ENCODE measurements at places on chromosomes 16 and 17.

DNA sequence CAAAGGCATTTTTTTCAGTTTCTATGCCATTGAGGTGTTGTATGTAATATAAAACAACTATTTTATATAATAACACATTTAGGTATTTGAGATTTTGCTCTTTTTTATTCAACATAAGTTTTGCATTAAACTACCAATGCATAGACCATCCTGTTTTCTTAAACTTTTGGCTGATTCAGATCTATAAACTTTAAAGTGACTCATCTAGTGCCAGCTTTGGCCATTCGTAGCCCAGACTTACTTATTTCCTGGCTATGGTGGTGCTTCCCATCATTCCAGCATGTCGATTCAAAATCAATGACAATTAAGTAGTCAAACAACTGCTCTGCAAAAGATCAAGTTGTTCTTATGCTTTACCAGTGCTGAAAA, 3.1 kb downstream of the ERI2 start:
- no peak for DNase-seq

- no peak for DNase-seq
Measured at GRCh38 chr17:60091908-60092331, 13.2 kb upstream of the HEATR6 start.

DNA sequence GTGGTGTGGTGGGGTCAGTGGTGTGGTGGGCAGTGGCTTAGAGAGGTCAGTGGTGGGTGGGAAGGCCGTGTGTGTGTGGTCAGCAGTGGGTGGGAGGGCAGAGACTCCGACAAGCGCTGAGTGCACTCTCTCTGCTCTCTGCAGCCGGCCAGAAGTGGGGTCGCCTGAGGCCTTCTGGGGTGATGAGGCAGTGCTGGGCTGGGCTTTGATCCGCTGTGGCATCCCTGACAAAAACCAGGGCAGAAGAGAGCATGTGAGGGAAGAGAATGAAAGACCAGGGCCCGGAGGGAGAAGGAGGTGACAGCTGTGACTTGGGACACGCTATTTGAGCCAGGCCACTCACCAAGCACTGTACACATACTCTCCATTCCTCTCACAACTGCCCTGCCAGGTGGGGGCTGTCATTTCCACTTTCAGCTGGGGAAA, 50.8 kb downstream of the NKD1 start:
- no peak for DNase-seq

GRCh38 chr17:41801374-41802271, 10.1 kb downstream of the P3H4 start:
- no peak for DNase-seq

DNA sequence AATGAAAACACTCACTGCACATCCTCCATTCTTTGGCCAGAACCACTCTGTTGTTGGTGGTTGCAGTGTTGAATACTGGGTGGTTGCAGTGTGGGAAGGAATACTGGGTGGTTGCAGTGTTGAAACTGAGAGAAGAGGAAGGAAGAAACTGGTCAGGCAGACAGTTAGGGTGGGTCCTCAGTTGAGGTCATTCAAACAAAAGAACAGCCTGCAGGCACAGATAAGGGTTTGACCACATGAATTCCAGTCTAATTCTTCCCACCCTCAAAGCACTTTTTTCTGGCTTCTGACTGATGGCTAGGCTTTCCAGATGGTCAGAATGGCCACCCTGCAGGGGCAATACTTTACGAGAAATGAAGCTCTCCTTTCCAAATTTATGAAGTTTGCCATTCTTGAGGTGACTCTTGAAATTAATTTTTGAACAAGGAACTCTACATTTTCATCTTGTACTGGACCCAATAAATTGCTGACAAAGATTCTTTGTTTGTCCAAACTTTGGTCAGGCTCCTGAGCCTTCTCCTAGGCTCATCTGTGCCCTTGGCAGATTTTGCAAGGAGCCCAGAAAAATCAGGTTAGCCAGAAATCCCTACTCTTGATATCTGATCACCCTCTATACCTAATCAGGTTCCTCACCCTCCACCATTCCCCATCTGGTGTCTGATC, 596.6 kb upstream of the CDH5 start:
- DNase-seq, result no peak

- no peak for DNase-seq
Measured at GRCh38 chr16:10740845-10741208, 2.8 kb upstream of the NUBP1 start.

GRCh38 chr16:30543067-30543466, 8.4 kb upstream of the ZNF747 start:
- DNase-seq, result no peak

DNA sequence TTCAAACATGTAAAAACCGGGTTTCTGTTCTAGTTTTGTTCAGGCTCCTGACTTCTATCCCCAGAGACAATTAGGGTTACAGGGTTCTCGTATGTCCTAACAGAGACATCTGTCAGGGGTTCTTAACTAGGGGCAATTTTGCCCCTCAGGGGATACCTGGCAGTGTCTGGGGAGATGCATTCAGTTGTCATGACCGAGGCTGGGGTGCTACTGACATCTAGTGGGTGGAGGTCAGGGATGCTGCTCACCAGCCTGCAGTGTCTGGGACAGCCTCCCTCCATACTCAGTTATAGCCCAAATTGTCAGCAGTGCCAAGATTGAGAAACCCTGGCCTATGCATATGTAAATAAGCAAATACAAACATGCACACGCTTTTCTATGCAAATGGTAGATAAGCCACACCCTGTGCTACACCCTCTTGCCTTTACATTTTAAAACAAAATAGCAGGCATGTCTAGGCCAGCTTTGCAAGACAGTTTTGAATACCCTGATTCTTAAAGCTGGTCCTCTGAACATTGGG, 37.4 kb downstream of the CLEC16A start:
- DNase-seq, result no peak

GRCh38 chr16:31537362-31538242, 9.9 kb downstream of the AHSP start:
- DNase-seq, result no peak

DNA sequence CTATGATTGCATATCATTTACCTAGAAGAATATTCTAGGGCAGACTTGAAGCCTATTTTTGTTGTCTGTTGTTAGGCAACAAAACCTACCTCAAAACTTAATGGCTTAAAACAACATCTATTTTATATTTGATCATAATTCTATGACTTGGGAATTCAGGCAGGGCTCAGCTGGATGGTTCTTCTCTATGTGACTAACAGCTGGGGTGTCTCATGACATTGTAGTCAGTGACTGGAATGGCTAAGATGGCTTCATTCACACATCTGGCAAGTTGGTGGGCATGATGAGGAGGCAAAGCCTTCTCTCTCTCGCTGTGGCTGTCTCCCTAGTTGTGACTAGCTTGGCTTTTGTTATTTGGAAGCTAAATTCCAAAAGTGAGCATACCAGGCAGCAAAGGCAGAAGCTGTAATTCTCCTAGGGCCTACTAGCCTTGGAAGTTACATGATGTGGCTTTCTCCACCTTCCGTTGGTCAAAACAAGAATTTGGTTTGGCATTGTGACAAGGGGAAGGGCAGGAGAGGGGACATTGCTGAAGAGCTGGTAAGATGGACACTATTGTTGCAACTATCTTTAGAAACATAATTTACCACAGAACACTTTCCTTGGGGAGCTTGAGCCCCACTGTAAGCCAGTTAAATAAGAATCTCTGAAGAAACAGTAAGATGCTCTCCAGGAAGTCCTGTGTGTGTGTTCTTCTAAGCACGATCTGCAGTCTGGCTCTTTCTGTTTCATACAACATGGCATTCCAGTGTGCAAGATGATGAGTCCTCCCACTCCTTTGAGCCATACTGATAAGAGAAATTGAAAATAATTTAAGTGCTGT, 39.4 kb downstream of the ZNRF1 start:
- no peak for DNase-seq

DNA sequence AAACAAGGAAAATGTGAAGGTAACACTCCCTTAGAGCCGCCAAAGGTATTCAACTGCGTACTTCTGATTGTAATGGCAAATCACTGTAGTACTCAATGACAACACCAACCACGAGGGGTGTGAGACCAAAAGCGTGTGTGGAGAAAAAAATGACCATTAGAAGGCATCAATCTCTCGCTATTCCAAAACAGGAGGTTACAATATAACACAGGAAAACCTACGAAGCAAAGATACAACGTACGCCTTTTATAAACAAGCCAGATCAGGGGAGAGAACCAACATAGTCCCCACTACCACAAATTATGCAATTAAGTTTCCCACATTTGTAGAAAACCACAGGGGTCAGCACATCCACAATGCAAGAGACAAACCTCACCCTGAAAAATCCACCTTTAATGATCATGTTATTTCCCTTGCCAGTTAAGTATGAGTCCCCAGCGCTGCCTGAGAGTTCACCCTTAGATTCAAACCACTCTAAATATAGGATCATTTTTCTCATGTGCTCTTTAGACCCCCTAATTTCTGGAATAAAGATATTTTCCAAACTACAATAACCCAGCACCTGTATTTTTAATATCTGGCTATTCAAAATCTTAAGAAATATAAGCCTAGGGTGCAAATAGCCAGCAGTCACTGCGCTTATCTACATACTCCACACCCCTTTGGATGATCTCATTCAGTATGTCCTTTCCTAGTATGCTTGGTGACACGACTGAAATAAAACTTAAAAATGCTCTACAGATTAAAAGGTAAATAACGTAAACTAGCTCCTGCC, 12.4 kb downstream of the TEX14 start:
- DNase-seq, result no peak

DNA sequence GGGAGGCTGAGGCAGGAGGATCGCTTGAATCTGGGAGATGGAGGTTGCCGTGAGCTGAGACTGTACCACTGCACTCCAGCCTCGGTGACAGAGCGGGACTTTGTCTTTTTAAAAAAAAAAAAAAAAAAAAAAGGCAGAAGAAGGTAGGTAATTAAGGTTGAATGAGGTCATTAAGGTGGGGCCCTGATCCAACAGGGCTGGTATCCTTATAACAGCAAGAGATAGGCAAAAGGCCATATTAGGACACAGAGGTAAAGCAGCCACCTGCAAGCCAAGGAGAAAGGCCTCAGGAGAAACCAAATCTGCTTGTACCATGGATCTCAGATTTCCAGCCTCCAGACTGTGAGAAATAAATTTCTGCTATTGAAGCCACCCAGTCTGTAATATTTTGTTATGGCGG, 60.3 kb downstream of the SPAG9 start:
- DNase-seq, result no peak

DNA sequence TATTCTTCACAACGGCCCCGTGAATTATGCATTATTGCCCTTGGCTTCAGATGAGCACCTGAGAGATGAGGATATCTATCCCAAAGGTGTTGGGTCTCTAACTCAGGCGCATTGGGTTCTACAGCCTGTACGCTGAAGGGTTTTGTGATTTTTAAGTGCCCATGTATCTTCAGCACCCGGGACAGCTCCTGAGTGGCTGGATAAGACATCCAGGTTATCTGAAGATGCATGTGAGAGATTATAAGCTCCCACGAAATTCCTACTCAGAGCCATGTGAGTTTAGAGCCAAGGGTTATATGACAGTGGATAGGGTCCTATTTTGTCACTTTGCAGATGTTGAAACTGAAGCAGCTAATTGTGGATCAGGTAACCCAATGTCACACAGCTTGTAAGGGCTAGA, 612.3 kb upstream of the EEF2KMT start:
- no peak for DNase-seq

- DNase-seq, result no peak
Measured at GRCh38 chr16:50400967-50401348, 32.2 kb upstream of the BRD7 start.

DNA sequence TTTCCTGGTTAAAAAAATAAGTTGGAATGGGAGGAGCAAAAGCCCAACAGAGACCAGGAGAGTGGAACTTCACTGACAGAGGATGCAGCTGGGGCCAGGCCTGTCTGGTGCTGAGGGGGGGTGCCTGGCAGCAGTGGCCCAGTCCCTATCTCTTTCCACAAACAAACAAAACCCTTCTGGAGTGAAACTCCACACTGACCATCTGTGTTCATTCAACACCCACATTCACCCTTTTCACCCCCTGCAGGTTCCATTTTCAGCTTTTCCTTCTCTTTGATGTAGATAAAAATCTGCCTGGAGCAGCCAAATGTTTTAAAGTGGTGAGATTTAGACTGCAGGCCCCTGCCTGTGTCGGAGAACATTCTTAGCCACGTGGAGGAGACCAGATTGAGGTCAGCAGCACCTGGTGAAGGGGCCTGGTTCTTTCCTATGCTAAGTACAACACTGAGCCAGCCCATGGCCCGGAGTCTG, 161.4 kb upstream of the CDH11 start:
- no peak for DNase-seq

- DNase-seq, result no peak
Measured at GRCh38 chr17:83065660-83066542, 13.5 kb upstream of the METRNL start.

DNA sequence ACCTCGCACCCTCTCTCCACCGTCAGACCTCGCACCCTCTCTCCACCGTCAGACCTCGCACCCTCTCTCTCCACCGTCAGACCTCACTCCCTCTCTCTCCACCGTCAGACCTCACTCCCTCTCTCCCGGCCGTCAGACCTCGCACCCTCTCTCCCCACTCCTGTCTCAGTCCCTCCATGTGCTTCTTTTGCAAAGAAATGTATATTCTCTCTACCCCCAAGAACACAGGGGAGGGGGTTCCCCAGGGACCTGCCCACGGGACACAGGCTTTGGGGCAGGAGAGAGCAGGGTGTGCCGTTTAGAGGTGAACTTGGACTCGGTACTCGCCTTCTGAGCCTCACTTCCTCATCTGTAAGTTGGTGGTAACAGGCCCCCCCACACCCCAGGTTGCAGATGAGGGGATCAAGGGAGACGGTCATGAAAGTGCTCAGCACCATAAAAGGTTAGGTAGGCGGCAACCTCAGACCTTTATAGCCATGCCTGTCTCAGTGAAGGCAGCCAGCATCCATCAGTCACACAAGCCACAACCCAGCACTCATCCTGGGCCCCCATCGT, 63.7 kb downstream of the RPH3AL start:
- DNase-seq, result no peak

DNA sequence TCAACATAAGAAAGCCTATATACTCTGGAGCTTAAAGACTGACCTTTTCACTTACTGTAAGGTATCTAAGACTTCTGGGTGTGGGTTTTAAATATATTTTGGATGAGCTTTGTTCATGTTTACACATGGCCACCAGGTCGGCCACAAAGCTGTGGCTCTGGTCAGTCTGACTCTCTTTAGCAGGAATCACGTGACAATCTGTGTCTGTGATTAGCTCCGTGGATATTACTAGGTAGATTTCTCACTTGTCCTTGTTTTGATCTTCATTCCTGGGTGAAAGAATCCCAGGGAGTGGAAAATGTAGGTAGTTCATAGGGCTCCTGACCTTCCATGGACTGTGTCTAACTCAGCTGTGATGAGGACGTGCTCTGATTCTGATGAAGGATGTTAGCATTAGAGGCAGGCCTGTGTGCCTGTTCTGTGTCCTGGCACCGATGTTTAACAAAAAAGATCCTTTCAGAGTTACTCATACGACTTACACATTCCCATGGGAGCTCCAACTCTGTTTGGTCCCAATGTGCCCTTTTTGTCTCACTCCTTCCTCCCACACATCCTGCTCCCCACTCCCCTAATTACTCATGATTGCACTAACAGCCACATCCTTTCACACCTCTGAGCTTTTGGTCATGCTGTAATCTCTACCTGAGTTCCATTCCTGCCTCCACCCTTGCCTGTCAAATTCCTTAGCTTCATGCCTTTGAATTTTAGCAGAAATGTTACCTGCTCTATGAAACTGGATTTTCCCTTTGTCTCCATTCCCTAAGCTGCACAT, 425.1 kb downstream of the MAF start:
- DNase-seq, result no peak

All from stimulated activated CD8-positive, alpha-beta memory T cell treated with anti-CD3 and anti-CD28 coated beads, Interleukin-15, amount 100 ng/mL, for 48 hours (primary cell).